ENCODE measurements at places on chromosomes 3 and 15.
A peak's percentile ranks its signal among the peaks of the same experiment; 100 is the strongest.

- DNase-seq: no peak
Measured at GRCh38 chr3:186955898-186956696, 25.8 kb downstream of the ST6GAL1 start.

GRCh38 chr3:192645437-192645836 is 81.9 kb downstream of the FGF12 start:
- no peak for DNase-seq

- DNase-seq: no peak
Measured at GRCh38 chr15:74794248-74794969, 12.5 kb downstream of the CSK start.

GRCh38 chr3:10554746-10555145 is 49.4 kb upstream of the ATP2B2 start:
- no peak for DNase-seq

- DNase-seq: peak; percentile 55
Measured at GRCh38 chr3:27923349-27924068, 201.4 kb upstream of the EOMES start.

DNA sequence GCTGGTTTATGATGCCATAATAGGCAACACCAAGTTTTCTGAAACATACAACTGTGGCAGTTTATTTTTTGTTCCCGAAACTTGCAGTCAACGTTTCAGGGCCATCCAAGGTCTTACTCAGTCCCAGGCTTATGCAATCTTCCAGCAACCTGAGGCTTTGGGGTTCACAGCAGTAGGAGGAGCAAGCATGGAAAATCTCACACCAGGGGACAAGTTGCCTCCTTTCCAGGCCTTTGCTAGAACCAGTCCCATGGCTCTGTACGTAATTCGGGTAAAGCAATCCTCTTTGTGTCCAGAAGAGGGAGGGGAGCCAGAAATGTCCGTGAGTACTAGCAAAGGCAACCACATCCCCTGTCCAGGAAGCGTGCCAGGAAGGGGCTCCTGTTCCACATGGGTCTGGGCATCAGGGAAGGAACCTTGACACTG is 4.7 kb upstream of the FAM240A start:
- no peak for DNase-seq

DNA sequence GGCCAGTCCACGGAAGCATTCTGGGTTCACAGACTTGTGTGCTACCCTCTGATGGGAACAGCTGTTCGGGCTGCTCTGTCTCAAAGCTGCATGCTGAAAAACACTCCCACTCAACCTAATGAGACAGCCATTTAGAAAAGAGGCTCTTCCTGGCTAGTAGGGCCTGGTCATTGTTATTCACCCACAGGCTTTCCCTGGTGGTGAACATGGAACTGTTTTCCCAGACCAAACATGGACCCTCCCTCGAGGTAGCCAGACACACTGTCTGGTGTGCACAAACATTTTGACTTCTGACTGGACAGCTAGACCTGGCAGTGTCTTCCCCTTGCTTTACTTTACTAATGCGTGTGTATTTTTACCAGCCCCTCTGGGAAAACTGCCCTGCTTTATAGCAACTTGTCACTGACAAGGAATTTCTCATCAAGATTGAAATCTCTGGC is 39.0 kb downstream of the MECOM start:
- DNase-seq: no peak

DNA sequence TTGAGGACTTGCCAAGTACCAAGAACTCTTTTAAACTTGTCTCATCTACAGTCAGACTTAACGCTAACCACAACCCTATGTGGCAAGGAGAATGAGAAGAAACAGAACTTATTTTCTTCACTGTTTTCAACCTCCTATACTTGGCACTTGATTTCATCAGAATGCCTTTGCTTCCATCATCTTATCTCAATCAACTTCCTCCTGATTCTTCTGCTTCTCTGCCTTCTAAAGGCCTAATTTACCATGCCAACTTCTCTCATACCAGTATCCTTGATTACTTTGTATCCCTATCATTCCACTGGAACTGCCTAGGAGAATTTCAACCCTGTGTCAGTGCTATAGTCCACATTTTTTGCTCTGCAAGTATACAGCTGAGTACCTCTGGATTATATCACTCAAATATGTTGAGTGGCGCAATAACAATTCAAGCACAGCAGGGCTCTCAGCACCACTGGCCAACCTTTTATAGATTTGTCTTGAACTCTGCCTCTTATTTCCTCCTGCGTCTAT is 413.6 kb downstream of the ROBO1 start:
- no peak for DNase-seq

- DNase-seq: no peak
Measured at GRCh38 chr15:66483131-66483566, 14.4 kb downstream of the SNAPC5 start.

GRCh38 chr3:197168606-197169005 is 129.8 kb downstream of the DLG1 start:
- DNase-seq: no peak

GRCh38 chr3:120033596-120033995 is 60.7 kb downstream of the GSK3B start:
- DNase-seq: no peak

GRCh38 chr3:170007031-170007663 is 30.6 kb upstream of the GPR160 start:
- peak; percentile 72 for DNase-seq

GRCh38 chr15:49675041-49675440 is 54.2 kb downstream of the DTWD1 start:
- no peak for DNase-seq

DNA sequence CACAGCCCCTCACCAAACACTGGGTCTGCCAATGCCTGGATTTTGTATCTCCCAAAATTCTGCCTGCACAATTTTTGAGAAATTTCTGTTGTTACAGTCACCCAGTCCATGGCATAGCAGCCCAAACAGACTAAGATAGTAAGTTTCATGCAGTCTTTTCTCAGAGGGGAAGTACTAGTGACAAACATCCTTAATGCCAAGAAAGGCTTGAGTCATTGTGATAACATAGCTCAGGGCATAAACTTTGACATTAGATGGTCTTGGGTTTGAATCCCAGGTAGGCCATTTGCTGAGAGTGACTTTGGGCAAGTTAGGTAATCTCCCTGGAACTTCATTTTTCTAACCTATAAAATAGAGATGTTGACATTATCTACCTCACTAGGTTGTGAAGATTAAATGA is 36.1 kb upstream of the PFN2 start:
- no peak for DNase-seq

DNA sequence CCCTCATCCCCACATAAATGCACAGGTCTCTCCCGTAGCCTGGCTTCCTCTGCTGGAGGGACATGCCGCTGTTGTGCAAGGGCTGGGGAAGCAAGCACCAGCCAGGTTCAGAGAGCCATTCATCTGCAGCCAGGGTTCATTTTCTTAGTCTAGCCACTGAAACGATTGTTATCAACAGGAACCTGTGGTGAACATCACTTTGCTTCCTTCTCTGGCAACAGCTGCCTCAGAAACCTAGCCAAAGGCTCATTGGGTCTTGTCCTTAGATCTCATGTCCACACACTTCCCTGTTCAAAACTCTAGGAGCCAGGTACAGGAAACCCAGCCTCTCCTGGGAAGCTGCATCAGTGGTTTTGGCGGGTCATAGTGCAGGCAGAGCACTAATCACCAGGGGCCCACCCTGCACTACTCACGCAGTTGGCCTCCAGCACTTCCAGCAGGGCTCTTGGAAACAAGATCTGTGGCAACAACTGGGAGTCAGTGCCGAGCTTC is 47.0 kb downstream of the OXNAD1 start:
- peak; percentile 88 for DNase-seq

- no peak for DNase-seq
Measured at GRCh38 chr3:64673159-64673715, 14.6 kb downstream of the ADAMTS9 start.

DNA sequence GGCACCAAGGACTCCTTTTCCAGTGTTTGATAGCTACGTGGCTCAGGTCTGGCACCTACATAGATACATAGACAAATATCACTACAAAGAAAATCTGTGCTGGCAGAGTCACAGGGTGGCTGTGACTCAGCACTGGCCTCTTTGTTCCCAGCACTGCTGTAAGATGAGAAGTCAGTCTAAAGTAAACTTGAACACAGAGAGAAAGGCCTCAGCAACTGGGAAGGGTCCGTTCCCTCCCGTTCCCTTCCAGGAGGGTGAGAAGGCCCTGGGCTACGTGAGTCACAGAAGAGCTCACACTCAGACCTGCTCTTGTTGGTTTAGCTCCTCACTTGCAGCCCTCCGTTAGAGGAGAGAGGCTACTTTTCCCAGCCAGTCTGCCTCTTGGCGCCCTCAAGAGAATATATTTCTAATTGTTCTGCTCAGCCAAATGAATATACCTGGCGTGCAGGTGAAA is 23.1 kb downstream of the ANXA2 start:
- no peak for DNase-seq

DNA sequence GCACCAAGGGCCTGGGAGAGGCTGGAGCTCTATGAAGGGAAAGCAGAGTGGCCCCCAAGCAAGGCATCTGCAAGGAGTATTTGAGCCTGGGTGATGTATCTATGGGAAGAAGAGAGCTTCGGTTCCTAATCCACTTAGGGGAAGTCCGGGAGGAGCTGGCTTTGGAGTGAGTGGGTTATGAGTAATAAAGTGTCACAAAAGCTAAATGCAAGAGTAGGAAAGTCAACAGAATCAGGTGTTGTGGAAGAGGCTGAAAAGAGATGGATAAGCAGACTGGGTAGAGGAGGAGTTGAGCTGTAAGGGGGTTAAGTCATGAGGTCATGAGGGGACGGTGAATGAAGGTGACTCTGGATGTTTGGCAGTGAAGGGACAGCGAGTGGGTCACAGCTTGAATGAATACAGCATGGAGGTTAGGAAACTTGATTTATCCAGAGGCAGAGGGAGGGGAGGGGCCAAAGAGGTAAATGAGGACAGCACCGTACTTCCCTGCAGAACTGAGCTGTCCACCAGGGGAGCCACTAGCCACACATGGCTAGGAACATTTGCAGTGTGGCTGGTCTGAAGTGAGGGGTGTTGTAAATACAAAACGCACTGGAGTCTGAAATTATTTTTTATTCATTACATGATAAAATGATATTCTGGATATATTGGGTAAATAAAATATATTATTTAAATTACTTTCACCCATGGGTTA is 83.3 kb downstream of the ADCY5 start:
- DNase-seq: no peak

- DNase-seq: no peak
Measured at GRCh38 chr3:126867190-126867862, 115.6 kb upstream of the PLXNA1 start.

DNA sequence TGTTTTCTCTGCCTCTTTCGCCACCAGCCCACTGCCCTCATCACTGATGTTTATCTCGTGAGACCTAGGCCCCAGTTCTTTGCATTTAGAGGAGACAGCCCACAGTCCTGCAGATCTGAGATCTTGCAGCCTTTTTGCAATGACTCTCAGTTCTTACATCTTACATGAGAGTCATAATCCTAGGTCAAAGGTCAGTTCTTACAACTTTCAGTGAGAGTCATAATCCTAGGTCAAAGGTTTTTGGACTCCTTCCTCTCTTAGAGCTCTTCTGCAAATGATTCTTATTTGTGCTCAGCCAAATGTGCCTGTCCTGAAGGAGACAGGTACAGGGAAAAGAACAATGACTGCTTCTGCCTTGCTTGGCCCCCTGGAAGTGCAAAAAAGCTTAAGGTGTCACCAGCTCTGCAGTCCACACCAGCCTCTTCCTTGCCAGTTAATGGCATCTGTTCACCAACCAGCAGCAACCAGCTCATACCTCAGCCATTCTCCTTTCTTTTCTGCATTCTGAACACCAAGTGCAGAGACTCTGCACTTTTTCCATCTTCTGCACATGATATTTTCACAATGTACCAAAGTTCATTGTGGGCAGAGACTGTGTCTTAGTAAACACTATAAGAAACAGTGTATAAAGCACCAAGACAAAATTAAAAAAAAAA is 67.1 kb downstream of the ABHD5 start:
- no peak for DNase-seq

DNA sequence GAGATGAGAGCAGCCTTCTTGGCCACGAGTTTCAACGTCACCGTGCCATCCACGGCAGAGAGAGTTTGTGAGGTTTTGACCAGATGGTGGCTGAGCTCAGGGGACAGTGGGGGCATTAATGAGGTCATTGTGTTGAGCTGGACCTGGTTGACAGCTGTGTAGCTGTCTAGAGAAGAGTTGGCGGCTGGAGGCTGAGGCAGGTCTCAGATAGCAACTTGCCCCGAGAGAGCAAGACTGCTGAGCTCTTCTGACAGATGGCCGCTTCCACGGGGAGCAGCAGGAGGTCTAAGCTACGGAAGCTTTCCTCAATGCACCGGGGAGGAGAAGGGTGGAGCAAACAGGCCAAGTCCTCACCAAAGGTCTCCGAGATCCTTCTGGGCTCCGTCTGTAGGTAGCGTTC is 44.8 kb upstream of the EIF5A2 start:
- DNase-seq: no peak

GRCh38 chr3:37564518-37564917 is 297.2 kb upstream of the CTDSPL start:
- DNase-seq: no peak

- DNase-seq: no peak
Measured at GRCh38 chr15:60735559-60736047, 256.7 kb upstream of the ICE2 start.

DNA sequence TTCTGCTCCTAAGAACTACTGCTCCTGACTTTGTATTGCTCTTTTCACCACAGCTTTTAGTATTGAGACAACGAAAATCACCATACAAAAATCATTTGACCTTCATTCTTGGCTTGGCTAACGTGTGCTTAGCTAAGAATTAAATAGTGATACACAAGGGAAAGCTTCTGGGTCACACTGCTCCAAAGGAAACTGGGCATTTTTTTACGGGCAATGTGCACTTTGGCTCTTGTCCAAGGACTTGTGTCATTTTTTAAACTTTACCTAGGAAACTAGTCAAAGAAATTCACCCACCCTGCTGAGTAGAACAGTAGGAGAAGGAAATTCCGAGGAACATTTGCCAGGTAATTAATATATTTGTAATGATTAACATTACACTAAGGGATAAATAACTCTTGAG is 19.8 kb downstream of the WDR72 start:
- DNase-seq: no peak

GRCh38 chr3:144085964-144086363 is 114.3 kb downstream of the DIPK2A start:
- DNase-seq: no peak

GRCh38 chr3:177832880-177833279 is 635.6 kb upstream of the TBL1XR1 start:
- DNase-seq: no peak

GRCh38 chr15:73387507-73388255 is 18.9 kb upstream of the HCN4 start:
- DNase-seq: no peak

DNA sequence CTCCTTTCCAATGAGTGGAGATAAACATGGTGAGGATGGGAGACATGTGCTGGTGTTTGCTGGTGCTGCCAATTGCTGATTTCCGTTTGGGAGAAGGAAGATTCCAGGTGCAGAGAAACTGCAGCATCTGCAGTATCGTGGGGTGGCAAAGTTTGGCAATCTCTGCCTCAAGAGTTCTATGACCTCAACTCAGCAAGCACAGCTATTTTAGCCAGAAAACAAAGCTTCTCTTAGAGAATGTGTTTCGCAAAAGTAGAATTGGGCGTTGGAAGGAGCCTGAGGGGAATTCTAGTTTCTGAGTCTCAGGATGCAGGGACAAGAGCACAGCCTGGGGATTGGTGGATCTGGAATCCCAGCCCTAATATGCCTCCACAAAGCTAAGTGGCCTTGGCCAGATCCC is 18.2 kb upstream of the SHC4 start:
- no peak for DNase-seq
